Stromal cell of bone marrow (primary cell): ENCODE measurements at places on chromosomes 1 and 21.

GRCh38 chr1:202905331-202905730 lies 16.4 kb upstream of the RABIF start:
- DNase-seq, result no peak

DNA sequence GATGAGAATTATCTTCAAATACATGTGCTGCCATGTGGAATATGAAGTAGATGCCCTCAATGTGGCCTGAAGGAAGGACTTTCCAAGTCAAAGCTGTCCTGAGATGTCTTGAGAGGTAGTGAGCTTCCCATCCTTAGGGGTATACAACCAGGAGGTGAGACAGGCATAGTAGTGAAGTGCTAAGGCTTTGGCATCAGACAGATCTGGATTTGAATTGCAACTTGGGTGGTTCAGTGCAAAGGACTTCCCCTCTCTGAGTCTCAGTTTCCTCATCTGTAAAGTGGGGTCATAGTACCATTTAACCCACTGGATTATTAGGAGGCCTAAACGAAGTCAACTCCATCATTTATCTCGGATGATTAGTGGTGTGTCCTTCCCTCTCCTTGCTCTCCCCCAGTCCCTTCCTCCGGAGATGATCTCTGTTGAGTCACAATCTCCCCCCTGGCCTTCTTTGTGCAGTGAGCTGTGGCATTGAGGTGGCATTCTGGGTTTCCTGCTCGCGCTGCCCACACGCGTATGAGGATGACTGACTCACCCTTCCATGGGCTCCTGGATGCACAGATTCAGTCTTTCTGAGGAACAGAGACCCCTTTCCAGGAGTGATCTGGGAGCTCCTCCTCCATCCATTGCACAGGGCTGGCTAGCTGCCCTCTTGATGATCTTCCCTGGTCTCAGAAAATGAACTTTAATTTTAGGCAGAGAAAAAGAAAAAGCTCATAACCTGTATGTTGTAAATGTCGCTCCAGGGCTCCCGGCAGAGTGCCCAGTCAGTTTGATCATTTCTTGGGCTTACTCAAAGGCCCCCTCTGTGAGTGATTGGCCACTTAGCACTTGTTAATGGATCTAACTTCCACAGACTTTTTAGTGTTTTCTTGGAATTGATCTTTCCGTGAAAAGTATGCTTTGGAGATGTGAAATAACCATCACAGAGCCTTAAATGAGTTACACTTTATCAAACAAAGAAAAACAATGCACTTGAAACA lies 354.6 kb downstream of the PTPRU start:
- DNase-seq, result no peak

DNA sequence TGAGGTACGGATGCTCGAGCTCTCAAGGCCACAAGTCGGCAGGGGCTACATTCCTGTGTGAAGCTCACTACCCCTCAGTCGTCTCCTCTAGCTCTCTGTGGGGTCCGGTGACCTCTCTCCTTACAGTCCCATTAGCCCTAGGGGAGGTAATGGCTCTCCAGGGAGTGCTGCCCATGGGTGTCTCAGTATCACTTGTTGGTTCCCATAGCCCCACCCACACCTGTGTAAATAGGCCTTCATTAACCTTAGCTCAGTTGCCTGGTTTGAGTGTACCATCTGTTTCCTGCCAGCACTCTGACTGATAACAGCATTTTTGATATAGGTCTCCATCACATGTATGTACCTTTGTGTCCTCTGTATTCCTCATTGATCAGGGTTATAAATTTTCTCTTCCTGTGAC lies 133.2 kb upstream of the KCNJ15 start:
- DNase-seq, result no peak

- DNase-seq, result no peak
These were observed 35.3 kb upstream of the FCER1A start for GRCh38 chr1:159266832-159267231.

DNA sequence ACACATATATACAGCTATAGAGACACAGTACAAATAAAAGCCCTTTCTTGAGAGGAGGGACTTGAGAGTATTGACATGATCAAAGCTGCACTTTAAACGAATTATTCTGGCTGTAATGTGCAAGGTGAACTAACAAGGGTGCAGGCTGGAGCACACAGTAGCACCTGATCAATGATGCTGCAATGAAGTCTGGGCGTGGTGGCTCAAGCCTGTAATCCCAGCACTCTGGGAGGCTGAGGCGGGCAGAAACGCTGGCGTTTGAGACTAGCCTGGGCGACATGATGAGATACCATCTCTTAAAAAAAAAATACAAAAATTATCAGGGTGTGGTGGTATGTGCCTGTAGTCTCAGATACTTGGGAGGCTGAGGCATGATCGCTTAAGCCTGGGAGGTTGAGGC lies 14.1 kb upstream of the CTH start:
- DNase-seq, result no peak

DNA sequence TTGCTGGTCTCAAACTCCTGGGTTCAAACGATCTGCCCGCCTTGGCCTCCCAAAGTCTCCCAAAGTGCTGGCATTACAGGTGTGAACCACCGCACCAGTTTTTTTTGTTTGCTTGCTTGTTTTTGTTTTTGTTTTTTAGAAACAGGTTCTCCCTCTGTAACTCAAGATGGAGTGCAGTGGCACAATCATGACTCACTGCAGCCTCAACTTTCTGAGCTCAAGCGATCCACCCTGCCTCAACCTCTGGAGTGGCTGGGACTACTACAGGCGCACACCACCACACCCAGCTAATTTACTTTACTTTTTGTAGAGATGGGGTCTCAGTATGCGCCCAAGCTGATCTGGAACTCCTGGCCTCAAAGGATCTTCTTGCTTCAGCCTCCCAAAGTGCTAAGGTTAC lies 47.3 kb upstream of the USP1 start:
- DNase-seq, result no peak
